ENCODE measurements at places on chromosomes 3 and 15.

DNA sequence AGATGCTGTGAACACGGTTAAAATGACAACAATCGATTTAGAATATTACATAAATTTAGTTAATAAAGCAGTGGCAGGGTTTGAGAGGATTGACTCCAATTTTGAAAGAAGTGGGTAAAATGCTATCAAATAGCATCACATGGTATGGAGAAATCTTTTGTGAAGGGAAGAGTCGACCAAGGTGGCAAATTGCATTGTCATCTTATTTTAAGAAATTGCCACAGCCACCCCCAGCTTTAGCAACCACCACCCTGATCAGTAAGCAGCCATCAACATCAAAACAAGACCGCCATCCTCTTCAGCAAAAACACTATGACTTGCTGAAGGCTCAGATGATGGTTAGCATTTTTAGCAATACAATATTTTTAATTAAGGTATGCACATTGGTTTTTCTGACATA, 5.7 kb upstream of the CCR5 start:
- DNase-seq: no peak

DNA sequence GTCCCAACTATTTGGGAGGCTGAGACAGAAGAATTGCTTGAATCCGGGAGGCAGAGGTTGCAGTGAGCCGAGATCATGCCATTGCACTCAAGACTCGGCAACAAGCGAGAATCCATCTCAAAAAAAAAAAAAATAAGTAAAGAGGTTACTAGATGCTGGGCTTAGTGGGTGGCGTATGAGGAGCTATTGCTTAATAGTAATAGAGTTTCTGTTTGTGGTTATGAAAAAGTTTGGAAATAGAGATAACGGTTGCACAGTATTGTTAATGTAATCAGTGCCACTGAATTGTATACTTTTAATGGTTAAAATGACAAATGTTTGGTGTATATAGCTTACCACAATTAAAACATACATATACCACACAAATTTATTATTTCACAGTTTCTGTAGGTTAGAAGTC, 14.7 kb upstream of the HHATL start:
- DNase-seq: no peak

GRCh38 chr3:115947325-115947724, 324.0 kb downstream of the GAP43 start:
- no peak for DNase-seq

GRCh38 chr3:64398006-64398405, 172.7 kb upstream of the PRICKLE2 start:
- DNase-seq: no peak

DNA sequence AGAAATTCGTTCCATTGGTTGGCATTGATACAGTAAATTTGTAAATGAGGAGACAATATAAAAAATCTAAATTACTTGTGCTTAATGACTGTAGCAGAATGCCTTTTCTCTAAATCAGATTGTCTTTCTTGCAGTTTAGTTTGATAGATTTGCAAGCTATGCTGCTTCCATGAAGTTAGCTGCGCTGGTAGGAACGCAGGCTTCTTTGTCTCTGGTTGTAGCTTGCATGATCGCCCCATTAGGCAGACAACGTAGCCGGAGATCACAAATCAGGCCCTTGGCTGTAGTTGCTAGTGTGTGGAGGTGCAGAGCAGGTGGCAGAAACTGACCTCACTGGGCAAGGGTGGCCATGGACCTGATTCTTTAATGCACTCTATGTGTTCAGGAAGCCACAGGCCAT, 6.1 kb downstream of the ZIC1 start:
- DNase-seq: no peak

GRCh38 chr3:172070269-172070668, 30.9 kb downstream of the FNDC3B start:
- DNase-seq: no peak

GRCh38 chr15:40053079-40053830, 14.3 kb upstream of the SRP14 start:
- no peak for DNase-seq

GRCh38 chr15:65792988-65793817, 1.1 kb upstream of the DENND4A start:
- DNase-seq: no peak

DNA sequence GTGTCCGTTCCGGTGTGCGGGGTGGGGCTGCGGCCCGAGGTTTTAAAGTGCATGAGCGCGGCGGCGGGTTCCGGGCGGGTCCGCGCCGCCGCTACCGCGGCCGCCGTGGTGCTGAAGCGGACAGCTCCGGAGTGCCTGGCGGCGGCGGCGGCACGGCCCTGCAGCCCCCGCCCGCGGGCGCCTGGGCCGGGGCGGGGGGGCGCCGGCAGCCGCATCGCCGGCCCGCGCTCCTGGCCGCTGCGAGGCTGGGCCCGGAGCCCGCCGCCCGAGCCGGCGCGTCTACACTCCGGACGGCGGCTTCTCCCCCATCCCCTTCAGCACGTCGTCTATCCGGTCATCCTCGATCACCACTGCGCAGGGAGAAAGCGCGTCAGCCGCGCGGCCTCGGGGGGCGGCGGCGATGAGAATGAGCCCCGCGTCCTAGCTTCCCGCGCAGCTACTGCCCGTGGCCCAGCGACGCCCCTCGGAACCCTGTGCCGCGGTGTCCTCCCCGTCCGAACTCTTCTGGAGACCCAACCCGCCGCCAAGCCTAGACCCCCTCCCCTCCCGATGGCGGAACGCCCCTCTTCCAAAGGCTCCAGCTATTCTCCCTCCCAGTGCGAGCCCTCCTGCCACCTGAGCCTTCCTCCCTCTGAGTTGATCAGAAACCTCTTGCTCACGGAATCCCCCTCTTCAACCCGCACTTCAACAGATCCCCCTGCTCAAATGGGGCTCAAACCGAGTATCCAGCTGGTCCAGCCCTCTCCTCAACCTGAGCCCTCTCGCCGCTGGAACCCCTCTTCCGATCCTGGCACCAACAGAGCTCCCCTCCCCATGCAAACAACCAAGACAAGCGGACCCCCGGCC, 1.3 kb downstream of the CAMK2N2 start:
- no peak for DNase-seq

GRCh38 chr3:36923523-36923943, 21.3 kb downstream of the TRANK1 start:
- no peak for DNase-seq

DNA sequence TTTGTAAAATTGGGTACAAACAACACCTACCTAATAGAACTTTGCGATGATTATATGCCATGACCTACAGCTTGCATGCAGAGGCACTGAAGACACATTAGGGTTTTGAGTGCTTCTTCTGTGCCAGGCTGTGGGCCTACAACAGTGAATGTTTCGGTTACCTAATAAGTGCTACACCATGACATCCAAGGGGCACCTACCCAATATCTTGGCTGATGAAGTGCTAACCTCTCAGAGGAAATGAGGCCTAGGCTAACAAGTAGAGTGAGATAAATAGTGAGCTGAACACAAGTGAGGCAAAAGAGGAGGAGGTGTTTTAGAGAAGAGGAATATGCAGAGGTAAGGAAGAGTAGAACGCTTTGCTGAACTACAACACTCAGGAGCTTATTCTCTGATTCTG, 12.2 kb upstream of the RASGRP1 start:
- DNase-seq: no peak

GRCh38 chr3:132841621-132842020, 119.4 kb upstream of the NPHP3 start:
- DNase-seq: no peak

DNA sequence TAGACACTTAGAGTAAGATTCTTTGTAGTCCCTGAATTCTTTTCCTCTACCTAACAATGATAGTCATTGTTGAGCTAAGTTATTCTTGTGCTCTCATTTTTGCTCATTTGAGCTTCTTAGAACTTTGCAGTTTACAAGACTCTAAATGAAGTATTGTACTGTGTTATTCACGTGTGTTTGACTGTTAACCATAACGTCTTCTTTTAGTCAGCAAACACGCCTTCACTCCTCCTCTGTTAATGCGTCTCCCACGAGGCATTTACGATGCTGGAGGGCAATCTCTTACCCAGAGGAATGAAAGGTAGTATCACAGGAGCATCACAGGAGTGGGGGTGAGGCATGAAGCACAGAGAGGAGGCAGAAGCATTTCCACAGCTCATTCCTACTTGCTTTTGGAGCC, 14.8 kb upstream of the P2RY14 start:
- DNase-seq: no peak

DNA sequence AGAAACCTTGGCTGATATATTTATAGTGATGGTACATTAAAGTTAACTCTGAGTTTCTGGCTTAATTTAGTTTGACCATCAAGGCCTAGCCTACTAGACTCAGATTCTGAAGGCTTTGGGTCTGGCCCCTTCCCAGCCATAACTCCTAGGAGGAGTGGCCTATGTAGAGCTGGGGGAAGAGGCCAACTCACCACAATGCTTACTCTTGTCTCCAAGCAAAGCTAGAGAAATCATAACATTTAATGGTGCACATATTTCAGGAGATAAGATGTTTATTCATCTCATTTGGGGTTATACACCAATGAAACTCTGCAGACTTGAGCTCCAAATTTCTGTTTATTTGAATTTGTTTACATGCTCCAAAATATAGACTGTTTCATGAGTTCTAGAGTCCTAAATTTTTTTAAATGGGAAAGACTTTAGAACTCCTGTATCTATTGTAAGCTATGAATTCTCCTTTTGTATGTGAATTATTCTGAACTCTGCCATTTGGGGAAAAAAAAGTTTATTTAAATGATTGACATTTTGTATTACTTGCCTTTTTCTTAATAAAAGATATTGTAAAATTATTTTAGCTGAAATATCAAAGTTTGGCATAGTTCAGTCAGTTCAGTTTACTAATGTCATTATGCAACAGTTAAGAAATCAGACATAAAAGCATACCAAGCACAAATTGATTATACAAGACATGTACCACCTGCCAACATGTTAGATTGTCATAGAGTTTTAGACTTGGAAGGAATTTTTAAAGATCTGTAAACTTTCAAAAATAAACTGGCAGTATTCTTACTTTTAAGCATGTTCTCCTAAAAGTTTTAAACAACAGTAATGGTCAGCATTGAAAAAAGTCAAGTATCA, 143.4 kb upstream of the NR2E3 start:
- no peak for DNase-seq

GRCh38 chr3:46537779-46538178, 28.3 kb downstream of the LRRC2 start:
- DNase-seq: no peak

- no peak for DNase-seq
These were observed 24.9 kb downstream of the GJD2 start for GRCh38 chr15:34729886-34730285.

DNA sequence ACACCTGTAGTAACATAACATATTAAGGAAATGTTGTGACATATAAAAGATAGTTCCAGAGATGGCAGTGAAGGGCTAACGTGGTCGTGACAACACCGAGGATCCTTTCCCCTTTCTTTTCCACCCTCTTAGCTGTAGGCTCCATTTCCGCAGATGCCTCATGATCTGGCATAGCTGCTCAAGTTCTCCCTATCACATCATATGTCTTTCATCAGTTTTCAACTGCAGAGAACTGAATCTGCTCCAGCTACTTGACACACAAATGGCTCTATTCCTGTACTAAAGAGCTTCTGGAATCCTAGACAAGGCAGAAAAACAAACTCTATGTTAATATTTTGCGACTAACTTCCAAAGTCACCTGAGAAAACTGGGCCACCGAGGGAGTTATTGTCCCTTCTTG, 275.0 kb upstream of the SLCO3A1 start:
- DNase-seq: no peak

DNA sequence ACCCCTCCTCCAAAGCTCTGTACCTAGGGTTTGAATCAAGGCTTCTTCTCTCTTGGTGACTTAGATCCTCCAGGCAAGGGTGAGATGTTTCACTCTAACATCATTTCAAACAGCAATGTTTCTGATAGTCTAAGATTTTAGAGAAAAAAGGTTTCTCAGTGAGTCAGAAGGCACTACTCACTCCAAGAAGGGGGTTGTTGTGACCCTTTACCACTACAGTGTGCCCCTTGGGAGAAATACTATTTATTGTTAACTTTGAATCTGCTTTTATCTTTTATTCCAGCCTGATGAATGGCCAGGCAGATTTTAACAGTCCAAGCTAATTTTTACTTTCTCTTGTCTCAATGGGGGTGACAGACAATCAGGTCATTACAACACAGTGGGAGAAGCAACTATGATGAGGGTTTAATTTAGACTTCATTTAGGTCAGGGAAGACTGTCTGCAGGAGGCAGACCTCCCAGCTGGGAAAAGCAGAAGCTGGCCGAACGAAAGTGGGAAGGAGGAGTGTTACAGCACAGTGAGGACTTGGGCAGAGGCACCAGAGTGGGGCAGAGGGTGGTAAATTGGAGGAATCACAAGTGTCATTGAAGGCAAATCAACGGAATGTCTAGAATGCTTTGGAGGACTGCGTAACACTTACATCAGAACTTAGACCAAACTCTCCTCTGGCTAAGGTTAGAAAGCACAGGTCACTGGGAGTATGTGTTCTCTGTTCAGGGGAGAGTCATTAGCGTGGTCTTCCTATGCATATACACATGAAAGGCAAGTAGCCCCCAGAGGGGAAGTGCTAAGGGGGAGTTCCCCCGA, 21.2 kb downstream of the ZNF860 start:
- no peak for DNase-seq

- no peak for DNase-seq
These were observed 19.3 kb upstream of the NOX5 start for GRCh38 chr15:68994981-68995761.

DNA sequence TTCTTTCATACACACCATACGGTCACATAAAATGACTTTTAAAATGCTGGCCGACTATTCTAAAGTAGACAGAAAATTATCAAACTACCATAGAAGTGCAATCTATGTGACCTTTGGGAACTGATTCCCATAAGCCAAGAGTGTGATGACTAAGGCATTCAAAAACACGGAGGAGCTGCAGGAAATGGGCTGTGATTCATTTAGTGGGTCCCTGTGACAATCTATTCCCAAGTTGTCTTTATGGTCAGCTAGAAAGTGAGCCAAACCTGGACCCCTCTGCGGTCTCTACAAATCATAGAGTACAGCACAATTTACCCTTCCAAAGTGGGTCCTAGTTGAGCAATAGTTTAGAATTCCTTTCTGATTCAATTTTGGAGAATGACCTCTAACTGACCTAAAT, 251.5 kb upstream of the CBLB start:
- peak; percentile 50 for DNase-seq

GRCh38 chr3:1609416-1609815, 489.2 kb upstream of the CNTN4 start:
- DNase-seq: no peak

DNA sequence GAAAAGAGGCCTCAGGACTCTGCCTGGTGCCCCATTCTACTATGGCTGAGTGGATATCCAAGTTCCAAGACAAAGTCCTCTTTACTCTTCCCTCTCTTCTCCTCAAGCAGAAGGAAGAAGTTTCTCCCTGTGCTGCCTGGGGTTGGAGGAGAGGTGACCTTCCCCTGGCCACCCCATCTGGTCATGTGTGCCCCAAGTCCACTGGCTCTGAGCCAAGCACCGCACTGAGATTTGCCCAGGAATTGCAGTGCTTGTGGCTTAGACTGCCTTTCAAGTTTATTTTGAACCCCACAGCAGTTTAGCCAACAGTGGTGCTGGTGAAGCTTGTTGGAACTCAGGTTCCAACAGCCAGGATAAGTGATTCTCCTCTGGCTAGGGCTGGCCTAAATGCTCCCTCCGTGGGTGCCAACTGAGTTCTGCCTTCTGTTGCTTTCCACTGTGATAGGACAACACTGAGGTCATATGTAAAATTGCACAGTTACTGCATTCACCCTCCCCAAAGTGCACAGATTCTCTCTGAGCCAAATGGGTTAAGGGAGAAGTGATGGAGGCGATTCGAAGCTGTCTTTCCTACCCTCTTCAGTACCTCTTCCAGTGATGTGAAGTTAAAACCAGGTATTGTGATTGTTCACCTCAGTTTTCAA, 69.9 kb downstream of the TMCO5A start:
- no peak for DNase-seq

Measured in NCI-H460 (cell line).